ENCODE measurements at places on chromosomes 1 and 21. TPM values are rescaled to one million over a fixed set of nuclear protein-coding genes. Genes with fewer than 3 reads are reported as not detected.

GRCh38 chr1:52153898-52154297, 12.0 kb downstream of the ZFYVE9 start:
- no peaks in the 10 kb centered on the region for H3K36me3 ChIP-seq
- H3K27me3 ChIP-seq: no peaks in the 10 kb centered on the region
- no peak for DNase-seq
- H3K4me3 ChIP-seq: no peak overlapping the region
- no peak overlapping the region for H3K27ac ChIP-seq

DNA sequence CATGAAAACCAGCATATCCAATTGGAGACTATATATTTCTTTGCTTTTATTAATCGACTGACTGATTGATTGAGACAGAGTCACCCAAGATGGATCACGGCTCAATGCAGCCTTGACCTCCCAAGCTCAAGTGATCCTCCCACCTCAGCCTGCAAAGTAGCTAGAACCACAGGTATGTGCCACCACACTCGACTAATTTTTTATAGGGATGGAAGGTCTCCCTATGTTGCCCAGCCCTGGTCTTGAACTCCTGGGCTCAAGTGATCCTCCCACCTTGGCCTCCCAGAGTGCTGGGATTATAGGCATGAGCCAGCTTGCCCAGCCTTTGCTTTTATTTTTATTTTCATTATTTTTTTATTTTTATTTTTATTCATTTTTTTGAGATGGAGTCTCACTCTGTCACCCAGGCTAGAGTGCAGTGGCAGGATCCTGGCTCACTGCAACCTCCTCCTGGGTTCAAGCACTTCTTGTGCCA, 5.4 kb downstream of the SPEN start:
- peaks cover 6% of the 10 kb centered on the region for H3K4me1 ChIP-seq
- DNase-seq: no peak
- H3K27ac ChIP-seq: no peak overlapping the region
- H3K27me3 ChIP-seq: no peaks in the 10 kb centered on the region

DNA sequence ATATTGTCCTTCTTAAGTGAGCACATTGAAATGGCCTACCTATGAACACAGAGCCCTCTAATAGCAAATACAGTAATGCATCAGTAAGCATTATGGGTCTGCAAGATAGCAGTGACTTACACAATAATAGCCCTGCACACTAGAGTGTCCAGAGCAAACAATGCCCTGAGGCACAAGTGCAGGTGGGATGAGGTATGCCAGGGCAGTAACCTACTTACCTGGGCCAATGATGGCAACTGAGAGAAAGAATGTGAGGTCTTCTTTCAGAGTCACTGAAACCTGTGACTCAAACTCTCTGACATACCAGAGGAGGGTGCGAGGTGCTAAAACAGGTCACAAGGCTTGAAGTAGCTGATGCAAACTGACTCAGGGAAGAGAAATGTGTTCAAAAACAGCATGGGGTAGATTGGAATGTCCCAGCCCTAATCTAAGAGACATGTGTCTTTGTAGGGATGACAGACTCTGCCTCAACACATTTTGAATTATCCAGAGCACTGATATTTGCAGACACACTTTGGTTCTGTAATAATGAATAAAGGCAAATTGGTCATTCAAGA, 168.5 kb upstream of the RUNX1 start:
- H3K4me3 ChIP-seq: no peak overlapping the region
- H3K27ac ChIP-seq: no peak overlapping the region
- H3K4me1 ChIP-seq: no peaks in the 10 kb centered on the region
- peak; percentile 12 for DNase-seq
- H3K36me3 ChIP-seq: no peaks in the 10 kb centered on the region
- H3K27me3 ChIP-seq: no peaks in the 10 kb centered on the region

- no peaks in the 10 kb centered on the region for H3K27me3 ChIP-seq
- H3K36me3 ChIP-seq: no peaks in the 10 kb centered on the region
- no peak overlapping the region for H3K27ac ChIP-seq
- no peaks in the 10 kb centered on the region for H3K4me1 ChIP-seq
- H3K4me3 ChIP-seq: no peak overlapping the region
Measured at GRCh38 chr1:62321446-62321845, 2.2 kb upstream of the KANK4 start.

DNA sequence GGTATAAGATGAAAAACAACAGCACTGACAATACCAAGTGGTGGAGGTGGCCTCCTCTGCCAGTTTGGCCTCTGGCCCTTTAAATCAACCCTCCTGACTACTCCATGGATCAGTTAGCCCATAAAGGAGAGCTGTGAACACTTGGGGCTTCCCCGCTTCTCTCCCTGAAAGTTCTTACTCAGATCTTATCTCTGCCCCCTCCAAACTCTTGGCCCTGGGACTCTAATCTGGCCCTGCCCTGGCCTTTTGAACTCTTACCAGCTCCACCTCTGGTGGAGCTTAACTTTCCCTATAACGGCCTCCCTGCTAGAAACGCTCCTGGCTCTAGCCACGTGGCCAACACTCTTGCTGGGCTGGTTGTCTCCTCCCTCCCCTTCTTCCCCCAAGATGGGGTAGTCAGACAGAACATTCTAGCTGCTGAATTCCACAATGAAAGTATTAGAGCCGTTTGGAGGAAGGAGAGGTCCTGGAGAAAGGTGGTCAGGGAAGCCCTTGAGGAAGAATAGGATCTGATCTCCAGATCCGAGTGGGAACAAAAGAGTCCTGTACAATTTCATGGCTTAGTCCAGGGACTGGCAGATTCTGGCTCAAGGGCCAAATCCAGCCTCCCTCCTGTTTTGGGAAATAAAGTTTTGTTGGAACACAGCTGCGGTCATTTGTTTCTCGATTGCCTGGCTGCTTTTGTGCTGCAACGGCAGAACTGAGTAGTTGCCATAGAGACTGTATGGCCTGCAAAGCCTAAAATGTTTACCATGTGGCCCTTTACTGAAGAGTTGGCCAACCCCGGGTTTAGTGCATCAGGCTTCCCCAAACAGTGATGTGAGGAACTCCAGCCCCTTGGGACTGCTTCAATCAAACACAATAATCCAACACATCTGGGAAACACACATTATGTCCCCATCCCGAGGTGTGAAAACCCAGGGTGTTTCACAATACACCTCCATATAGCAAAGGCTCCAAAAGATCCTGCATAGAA, 9.5 kb upstream of the PIGR start:
- H3K27ac ChIP-seq: peak overlapping the region; percentile 79
- no peaks in the 10 kb centered on the region for H3K36me3 ChIP-seq
- H3K27me3 ChIP-seq: no peaks in the 10 kb centered on the region
- no peak for DNase-seq
- no peak overlapping the region for H3K4me3 ChIP-seq

GRCh38 chr1:232962761-232963745, 12.6 kb downstream of the NTPCR start:
- no peak for DNase-seq
- no peak overlapping the region for H3K27ac ChIP-seq
- H3K4me1 ChIP-seq: no peaks in the 10 kb centered on the region
- H3K36me3 ChIP-seq: peaks cover 5% of the 10 kb centered on the region

DNA sequence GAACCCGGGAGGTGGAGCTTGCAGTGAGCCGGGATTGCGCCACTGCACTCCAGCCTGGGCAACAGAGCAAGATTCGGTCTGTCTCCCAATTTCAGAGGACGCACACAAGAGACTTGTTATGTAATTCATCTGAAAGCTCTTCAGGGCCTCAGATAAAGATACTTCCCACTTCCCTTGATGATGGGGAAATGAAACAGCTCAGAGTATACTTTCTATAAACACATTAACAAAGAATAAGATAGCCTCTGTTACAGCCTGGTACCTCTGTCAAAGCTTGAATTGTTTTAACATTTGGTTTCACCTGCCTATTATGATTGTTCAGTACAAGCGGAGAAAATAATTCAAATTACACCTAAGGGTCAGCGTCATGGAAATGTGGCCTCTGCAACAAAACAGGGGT, 622.9 kb upstream of the ADGRL4 start:
- H3K4me1 ChIP-seq: no peaks in the 10 kb centered on the region
- H3K4me3 ChIP-seq: no peak overlapping the region
- no peaks in the 10 kb centered on the region for H3K36me3 ChIP-seq
- no peaks in the 10 kb centered on the region for H3K27me3 ChIP-seq
- DNase-seq: no peak
- H3K27ac ChIP-seq: no peak overlapping the region

- no peak for DNase-seq
- H3K4me3 ChIP-seq: no peak overlapping the region
- H3K27ac ChIP-seq: no peak overlapping the region
- no peaks in the 10 kb centered on the region for H3K4me1 ChIP-seq
Measured at GRCh38 chr1:239483391-239483790, 97.0 kb downstream of the CHRM3 start.

GRCh38 chr1:228156515-228156881, 6.8 kb downstream of the GJC2 start:
- no peak for DNase-seq
- no peaks in the 10 kb centered on the region for H3K36me3 ChIP-seq
- peaks cover 6% of the 10 kb centered on the region for H3K4me1 ChIP-seq
- no peak overlapping the region for H3K4me3 ChIP-seq
- H3K27me3 ChIP-seq: peaks cover 7% of the 10 kb centered on the region

- no peak for DNase-seq
- H3K4me1 ChIP-seq: no peaks in the 10 kb centered on the region
- no peaks in the 10 kb centered on the region for H3K36me3 ChIP-seq
- no peaks in the 10 kb centered on the region for H3K27me3 ChIP-seq
- no peak overlapping the region for H3K27ac ChIP-seq
- H3K4me3 ChIP-seq: no peak overlapping the region
Measured at GRCh38 chr1:221279146-221279545, 399.9 kb downstream of the HLX start.

GRCh38 chr1:31985430-31985829, 28.2 kb upstream of the KHDRBS1 start:
- H3K4me1 ChIP-seq: peaks cover 2% of the 10 kb centered on the region
- H3K4me3 ChIP-seq: no peak overlapping the region
- no peaks in the 10 kb centered on the region for H3K36me3 ChIP-seq
- DNase-seq: no peak

DNA sequence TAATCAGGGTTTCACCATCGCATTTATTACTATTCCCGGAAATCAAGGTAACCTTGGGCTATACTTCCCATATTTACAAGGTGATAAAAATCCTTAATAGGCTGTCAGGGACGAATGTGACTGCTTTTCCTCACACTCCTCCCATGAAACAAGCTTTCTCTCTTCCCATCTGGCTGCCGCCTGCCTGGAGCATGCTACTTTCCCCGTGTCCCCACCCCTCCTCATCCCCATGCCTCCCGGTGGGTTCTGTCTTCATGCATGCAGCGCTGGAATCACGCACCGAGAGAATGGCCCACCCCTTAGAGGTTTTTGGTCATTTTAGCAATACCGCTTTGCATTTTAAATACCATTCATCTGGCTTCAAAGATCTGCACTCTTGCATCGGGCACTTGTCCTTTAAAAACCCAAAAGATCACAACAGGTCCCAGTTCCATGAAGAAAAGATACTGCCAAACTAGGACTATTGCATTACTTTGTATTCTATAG, 339.1 kb downstream of the NTNG1 start:
- H3K27ac ChIP-seq: no peak overlapping the region
- no peak overlapping the region for H3K4me3 ChIP-seq
- no peaks in the 10 kb centered on the region for H3K36me3 ChIP-seq

DNA sequence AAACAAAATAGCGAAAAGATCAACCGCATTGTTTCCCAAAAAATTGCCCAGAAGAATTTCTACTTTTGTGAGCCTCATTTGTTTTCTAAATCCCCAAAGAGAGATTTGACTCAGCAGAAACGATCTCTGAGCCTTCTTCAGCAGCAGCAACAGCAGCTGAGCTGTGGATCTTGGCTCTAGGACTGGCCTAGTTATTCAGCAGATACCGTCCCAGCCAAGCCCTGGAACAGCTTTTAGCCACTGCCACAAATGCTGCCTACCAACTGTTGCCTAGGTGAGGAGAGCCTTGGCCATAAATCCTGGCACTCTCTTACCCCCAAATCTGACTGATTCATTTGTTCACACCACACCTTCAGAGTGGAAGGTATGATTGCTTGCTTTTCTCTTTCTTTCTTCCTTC, 320.1 kb downstream of the TGFB2 start:
- H3K4me3 ChIP-seq: no peak overlapping the region
- H3K36me3 ChIP-seq: no peaks in the 10 kb centered on the region
- H3K27ac ChIP-seq: no peak overlapping the region
- no peaks in the 10 kb centered on the region for H3K27me3 ChIP-seq

GRCh38 chr1:63929106-63929478, 155.3 kb downstream of the ROR1 start:
- no peaks in the 10 kb centered on the region for H3K27me3 ChIP-seq
- no peaks in the 10 kb centered on the region for H3K4me1 ChIP-seq
- no peaks in the 10 kb centered on the region for H3K36me3 ChIP-seq
- H3K27ac ChIP-seq: no peak overlapping the region

GRCh38 chr1:43560286-43560685, 29.6 kb downstream of the PTPRF start:
- peaks cover 5% of the 10 kb centered on the region for H3K4me1 ChIP-seq
- no peak overlapping the region for H3K4me3 ChIP-seq

- no peak for DNase-seq
- H3K4me3 ChIP-seq: no peak overlapping the region
- H3K36me3 ChIP-seq: no peaks in the 10 kb centered on the region
Measured at GRCh38 chr1:177798614-177799013, 171.2 kb downstream of the SEC16B start.

DNA sequence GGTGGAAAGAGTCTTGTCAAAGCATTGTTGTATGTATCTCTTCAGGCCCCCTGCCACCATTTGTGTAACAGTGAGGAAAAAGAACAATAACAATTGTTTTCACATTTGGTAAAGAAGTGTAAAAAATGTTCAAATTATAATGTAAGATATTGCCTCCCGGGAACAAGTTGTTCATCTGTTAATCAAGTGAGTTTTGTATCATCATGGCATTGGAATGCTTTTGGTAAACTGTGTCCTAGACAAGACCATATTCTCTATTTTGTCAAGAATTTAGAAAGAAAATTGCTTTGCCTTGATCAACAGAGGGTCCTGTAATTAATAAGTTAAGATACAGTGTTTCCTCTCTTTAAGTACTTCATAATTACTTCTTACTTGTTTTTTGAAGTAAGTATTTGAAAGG, 692.0 kb upstream of the NR5A2 start:
- no peak for DNase-seq
- H3K4me1 ChIP-seq: no peaks in the 10 kb centered on the region
- H3K27me3 ChIP-seq: no peaks in the 10 kb centered on the region
- H3K36me3 ChIP-seq: no peaks in the 10 kb centered on the region

The SLC25A34 gene
- 1.5 TPM for total RNA-seq

The FAAH gene
- 39.3 TPM for total RNA-seq

The DIRAS3 gene
- 8.8 TPM for total RNA-seq

The ZNF648 gene
- not detected for total RNA-seq

The AMY1A gene
- not detected for total RNA-seq

The MYOG gene
- not detected for total RNA-seq

The CDC7 gene
- total RNA-seq: 3.2 TPM

The LCE1A gene
- not detected for total RNA-seq

The OLFM3 gene
- total RNA-seq: 0.41 TPM

The UTS2 gene
- total RNA-seq: 0.72 TPM

The CD52 gene
- 30.8 TPM for total RNA-seq

The SFN gene
- total RNA-seq: 44.7 TPM

The PPIAL4G gene
- total RNA-seq: 0.35 TPM

The PRAMEF14 gene
- total RNA-seq: not detected

The GNAT2 gene
- not detected for total RNA-seq

The C1orf87 gene
- total RNA-seq: 0.38 TPM

The MCOLN3 gene
- total RNA-seq: 3.1 TPM

Data from kidney (tissue), 22 donors.